ENCODE measurements at places on chromosomes 2 and 18.

- DNase-seq, result no peak
These were observed 811 bp downstream of the ADD2 start for GRCh38 chr2:70767079-70767698.

GRCh38 chr2:195555971-195556370, 101.1 kb upstream of the SLC39A10 start:
- DNase-seq, result no peak

DNA sequence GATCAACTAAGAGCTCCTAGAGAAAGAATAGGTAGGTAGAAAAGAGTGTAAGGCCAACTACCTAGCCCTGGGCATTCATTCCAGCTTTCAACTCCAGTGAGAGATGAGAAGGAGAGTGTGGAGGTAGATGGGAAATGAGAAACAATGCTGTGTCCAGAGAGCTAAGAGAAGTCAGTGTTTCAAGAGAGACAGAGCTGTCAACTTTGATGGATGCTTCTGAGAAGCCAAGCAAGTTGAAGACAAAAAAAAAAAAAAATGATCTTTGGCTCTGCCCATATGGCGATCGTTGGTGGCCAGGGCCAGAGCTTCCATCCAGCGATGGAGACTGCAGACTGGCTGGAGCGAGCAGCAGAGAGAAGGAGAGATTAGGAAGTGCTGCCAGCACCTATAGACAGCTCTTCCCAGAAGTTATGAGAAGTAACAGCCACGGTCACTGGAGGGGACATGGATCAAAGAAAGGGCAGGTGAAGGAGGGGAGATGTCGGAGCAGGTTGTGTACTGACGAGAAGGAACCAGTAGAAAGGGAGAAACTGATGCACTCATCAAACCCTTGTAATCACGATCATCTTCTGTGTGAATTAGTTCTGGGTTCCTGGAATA, 112.4 kb upstream of the PPP1CB start:
- no peak for DNase-seq

GRCh38 chr2:62264186-62264585, 68.3 kb downstream of the B3GNT2 start:
- DNase-seq, result no peak

Data from activated gamma-delta T cell treated with Interleukin-2 at 50 U/mL for 16 hours (primary cell).